Sigmoid colon (tissue), 7 donors: ENCODE measurements at places on chromosomes 2 and 18. TPM values are rescaled to one million over a fixed set of nuclear protein-coding genes. Genes with fewer than 3 reads are reported as not detected.

GRCh38 chr2:32697156-32697555, 69.3 kb downstream of the TTC27 start:
- DNase-seq = no peak
- no peak overlapping the region for H3K4me3 ChIP-seq
- H3K27me3 ChIP-seq = no peaks in the 10 kb centered on the region
- H3K27ac ChIP-seq = no peak overlapping the region
- H3K36me3 ChIP-seq = no peaks in the 10 kb centered on the region

AQP4 gene
- total RNA-seq = 0.83 TPM

DNA sequence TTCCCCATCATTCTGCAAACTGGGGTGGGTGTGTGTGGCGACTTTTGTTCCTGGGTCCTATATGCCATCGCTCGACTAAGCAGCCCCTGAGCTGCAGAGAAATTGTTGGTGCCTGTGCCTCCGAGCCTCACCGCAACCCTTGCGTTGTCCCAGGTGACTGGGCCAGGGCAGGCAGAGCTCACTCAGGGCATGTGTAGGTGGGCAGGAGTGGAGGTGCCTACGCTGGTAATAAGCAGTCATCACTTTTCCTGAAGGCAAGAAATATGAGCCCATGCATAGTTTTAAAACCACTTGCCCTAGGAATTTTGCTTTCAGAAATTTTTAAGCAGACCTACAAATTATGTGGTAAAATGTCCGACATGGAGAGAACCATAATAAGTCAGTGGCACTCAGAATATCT, 197.8 kb downstream of the SMAD7 start:
- peaks cover 13% of the 10 kb centered on the region for H3K4me1 ChIP-seq
- no peak for DNase-seq
- H3K36me3 ChIP-seq = peaks cover 5% of the 10 kb centered on the region

DNA sequence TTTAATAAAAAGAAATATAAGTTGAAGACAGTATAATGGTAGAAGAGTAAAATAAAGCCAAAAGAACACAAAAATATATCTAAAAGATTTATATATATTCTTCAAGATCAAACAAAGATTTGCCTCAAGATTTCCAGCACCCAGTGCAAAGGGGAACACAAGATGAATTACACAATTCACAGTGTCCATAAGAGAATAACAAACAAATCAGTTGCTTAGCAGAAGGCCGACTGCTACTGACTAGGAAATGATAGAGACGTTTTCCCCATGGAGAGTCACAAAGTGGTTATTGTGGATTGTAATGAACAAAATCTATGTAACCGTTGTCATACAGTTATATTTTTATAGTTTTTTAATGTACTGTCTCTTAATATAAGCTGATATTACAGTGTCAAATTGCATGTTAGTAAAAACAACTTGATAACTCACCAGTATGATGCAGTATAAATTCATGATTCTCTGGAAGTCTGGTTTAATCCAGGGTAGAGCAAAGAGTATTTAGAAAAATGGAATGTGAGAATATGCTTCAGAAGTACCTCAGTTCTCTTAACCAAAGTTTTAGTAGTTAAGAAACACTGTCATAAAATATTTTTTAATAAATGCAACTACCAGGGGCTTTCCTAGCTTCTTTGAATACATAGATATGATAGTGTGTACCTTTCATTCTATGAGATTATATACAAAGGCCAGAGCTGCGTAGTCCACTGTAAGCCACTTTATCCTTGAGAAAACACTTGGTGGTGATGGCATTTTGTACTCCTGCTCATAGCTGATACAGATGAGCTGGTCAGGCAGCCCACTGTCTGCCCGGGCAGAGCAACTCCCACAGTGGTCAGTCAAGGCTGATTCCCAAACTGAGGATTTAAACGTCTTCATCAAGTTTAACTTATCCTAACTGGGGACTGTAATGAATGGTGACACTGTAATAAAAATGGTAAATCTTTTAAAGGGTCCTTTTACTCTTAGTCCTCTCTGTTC, 180.5 kb upstream of the DTNA start:
- no peaks in the 10 kb centered on the region for H3K4me1 ChIP-seq
- H3K4me3 ChIP-seq = no peak overlapping the region
- H3K36me3 ChIP-seq = no peaks in the 10 kb centered on the region
- DNase-seq = no peak

DNA sequence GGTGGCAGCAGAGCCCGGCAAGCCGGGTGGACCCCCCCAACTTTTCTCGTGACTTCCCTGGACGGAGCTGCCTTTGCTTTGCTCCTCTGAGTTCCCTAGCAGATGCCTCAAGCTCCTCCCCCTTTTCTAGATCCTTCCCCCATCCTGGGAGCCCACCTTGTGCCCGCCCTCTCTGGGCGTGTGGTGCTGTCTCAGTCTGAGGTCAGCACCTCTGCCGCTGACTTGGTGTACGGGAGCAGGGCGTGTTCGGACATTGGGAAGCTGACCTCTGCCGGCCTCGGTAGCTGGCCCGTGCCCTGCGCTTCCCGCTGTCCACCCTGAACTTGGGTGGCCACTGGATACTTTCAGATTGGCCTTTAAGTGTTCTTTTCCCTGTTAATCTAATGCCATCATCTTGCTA, 19.6 kb upstream of the ESPNL start:
- no peaks in the 10 kb centered on the region for H3K27me3 ChIP-seq
- H3K4me3 ChIP-seq = no peak overlapping the region
- peaks cover 4% of the 10 kb centered on the region for H3K4me1 ChIP-seq
- no peaks in the 10 kb centered on the region for H3K36me3 ChIP-seq

TLX2 gene
- total RNA-seq = 1.2 TPM
